ENCODE measurements at places on chromosomes 2 and 18.

DNA sequence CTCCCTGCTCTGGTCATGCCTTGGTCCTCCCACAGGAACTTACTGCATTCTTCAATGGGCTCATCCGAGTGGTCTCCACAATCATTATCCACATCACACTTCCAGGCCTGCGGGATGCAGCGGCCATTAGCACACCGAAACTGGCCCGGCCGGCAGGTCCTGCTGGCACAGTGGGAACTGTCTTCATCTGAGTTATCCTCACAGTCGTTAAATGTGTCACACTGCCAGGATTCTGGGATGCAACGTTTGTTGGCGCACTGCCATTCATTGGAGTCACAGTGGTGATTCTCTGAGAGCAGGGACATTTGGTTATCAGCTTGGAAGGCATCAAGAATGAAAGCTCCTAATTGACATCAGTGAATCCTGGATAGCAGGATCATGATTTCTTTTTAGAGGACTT, 104.5 kb downstream of the DHRS9 start:
- no peak for DNase-seq

GRCh38 chr18:34999756-35000289, 41.4 kb upstream of the MAPRE2 start:
- DNase-seq: no peak

DNA sequence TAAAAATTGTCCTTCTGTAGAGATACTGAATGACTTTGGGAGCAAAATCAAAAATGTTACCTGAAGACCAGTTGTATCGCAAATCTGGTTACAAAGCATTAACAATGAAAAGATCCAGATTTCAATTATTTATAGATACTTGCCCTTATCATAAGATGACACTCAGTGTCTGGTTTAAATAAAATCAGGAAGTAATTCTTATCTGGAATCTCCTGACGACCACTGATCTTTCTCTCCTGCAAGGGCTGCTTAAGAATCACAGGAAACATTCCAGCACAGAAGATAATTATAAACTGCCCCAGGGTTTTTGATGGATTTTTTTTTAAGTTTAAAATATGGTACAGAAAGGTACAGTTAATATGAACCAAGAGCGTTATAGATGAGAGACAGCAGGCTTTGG, 205.7 kb downstream of the ALK start:
- no peak for DNase-seq

DNA sequence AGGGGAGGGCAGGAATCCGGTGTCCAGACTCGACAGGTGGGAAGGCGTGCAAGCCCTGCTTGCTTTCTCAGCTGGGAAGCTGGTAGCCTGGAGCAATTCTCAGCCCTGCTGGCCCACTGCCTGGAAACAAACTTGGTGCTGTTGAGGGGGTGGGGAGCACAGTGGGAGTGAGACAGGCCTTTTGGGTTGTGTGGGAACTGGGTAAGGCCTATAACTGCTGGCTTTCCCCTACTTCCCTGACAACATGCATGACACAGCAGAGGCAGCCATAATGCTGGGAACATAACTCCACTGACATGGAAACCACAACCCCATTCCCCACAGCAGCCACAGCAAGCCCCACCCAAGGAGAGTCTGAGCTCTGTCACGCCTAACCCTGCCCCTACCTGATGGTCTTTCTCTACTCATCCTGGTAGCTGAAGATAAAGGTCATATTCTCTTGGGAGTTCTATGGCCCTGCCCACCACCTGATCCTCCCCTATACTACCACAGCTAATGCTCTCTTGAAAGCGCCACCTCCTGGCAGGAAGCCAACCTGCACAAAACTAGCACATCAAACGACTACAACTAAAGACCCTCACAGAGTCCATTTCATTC, 122.9 kb upstream of the ACVR1C start:
- peak; percentile 8 for DNase-seq

- DNase-seq: peak; percentile 79
These were observed 75.8 kb upstream of the SLC1A4 start for GRCh38 chr2:64913357-64913869.

- DNase-seq: no peak
These were observed 52.7 kb upstream of the FRZB start for GRCh38 chr2:182918961-182919652.

GRCh38 chr2:205407984-205408383, 274.3 kb upstream of the NRP2 start:
- no peak for DNase-seq

GRCh38 chr2:7053650-7054265, 136.5 kb downstream of the RNF144A start:
- DNase-seq: no peak

DNA sequence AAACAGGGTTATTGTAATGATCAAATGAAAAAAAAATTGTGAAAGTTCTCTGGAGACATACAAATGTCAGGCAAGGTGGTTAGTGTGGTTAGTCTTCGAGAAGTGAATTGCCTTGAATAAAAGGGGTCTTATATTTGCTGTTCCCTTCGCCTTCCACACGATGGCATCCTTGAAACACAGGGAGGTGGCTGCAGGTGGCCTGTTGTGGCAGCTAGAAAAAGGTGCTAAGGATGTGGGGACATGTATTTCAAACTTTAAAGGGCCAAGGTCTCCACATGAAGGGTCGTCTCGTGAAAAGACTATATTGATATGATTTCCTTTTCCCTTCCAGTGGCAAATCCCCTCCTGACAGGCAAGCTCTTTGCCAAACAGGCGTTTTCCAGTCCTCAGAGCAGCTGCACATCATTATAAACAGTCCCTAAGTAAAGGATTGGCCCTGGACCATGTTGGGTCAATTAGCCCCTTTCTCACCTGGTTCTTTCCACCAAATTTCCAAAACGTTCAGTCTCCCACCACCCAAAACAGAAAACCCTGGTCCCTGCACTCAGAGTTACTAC, 68.5 kb downstream of the COPS8 start:
- peak; percentile 51 for DNase-seq

GRCh38 chr2:233115741-233116140, 55.6 kb downstream of the INPP5D start:
- DNase-seq: no peak

- no peak for DNase-seq
These were observed 2.2 kb downstream of the TGIF1 start for GRCh38 chr18:3451989-3452749.

DNA sequence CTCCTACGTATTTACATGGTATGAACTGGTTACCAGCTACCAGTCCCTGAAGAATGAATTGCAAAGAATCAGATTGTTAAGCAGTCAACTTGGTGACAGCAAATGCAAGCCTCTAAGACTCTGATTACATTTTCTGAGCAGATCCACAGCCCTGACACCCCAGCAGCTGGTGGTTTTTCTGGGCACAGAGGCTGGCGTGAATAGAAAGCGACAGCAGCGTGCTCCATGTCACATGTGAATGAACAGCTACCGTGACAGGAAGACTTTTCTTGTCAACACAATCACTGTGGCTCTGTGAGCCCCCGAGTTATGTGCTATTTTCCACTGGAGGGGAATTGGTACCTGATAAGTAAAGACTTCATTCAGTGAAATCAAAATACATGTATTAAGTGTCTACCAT, 93.2 kb upstream of the CBLN2 start:
- DNase-seq: no peak

DNA sequence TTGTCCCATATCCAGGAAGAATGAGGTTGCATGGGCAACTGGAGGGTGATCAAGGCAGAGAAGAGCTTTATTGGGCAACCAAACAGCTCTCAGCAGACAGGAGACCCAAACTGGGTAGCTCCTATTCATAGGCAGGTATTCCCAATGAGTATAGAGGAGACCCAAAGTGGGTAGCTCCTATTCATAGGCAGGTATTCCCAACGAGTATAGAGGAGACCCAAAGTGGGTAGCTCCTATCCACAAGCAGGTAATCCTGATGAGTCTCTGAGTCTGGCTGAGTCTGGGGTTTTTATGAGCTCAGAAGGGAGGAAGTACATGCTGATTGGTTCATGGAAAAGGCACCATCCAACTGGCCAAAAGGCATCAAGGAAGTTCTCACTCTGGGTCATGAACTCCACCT, 5.3 kb upstream of the GORASP2 start:
- DNase-seq: no peak

DNA sequence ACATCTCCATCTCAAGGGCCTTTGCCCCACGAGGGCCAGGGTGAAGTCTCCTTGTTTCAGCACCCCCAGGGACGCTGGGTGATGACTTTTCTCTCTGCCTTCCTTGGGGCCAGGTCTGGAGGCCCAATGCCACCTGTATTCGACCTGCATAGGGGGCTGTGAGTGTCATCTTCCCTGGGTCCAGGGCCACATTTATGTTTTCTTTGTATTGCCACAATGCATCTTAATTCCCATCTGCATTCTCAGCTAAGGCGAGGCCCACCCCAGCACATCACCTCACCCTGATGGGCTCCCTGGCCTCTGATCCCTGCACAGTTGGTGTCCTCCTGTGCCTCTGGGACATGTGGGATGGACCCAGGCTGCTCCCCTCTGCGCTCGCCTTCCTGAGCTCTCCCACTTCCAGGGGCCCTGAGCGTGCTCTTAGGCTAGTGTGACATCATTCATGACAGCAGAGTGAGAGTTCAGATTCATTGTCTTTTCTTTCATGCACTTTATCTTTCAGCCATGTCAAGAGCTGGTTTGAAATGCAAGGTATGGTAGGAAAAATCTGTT, 122.0 kb upstream of the COPS8 start:
- DNase-seq: no peak

GRCh38 chr18:62420513-62421209, 95.6 kb downstream of the TNFRSF11A start:
- peak; percentile 88 for DNase-seq

DNA sequence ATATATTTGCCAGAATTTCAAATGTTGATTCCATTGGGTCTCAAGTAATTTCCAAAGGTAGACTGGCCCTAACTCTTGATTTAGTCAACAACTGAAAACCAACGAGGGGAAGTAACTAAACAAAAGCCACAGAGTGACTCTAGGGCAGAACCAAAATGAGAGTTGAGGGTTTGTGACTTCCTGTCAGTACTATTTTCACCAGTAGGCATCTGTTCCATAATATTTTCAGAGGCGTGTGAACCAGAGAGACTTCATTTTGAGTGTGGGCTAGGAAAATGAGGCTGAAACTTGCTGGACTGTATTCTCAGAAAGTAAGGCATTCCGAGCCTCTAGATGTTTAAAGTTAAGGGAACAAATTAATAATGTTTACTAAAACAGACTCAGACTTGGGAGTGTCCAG, 70.6 kb downstream of the GDF7 start:
- no peak for DNase-seq

DNA sequence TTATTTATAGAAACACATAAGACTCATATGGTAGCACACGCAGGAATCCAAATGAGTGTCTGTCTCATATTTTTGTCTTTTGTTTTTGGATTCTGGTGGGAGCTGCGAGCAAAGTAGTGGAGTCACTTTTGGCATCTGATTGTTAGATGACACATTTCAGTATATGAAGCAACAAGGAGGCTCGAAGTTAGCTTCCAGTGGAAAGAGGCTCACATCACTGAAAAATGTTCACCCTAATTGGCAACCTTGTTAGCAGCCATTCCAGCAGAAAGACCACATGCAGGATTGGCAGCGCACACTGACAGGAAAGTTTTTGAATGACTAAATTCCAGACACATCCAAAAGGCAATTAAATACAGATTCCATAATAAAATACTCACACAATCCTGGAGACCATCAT, 87.4 kb downstream of the MYT1L start:
- no peak for DNase-seq
